ENCODE measurements at places on chromosomes 3 and 15.

DNA sequence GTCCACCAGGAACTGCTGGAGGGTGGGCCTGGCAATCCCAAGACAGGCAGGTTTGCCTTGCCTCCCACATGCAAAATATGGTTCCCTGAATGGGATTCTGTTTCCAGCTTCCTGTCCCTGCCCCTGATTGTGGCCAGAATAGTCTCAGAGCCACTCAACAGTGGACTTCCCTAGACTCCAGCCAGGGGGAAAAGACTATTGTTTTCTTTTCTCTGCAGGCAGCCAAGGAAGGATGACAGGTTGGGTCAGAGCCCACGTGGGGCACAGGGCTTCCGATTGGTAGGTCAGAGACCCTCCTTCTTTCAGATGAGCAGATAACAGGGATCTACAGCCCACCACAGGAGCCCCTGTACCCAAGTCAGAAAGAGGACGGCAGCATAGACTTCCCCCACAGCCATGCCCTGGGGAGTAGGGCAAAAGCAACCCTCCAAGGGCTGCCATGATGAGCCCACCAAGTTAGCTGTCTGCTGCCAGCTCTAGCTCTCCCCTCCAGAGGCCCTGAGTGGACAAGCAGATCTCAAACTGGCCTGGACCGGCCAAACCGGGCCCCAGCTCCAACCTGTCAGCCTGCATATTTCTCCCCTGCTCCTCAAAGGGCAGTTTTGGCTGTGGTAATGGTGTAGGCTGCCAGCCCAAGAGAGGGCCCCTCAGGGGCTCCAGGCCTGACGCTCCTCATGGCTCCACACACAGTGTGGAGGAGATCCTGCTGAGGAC is 6.4 kb downstream of the TLR9 start:
- DNase-seq, result no peak

- DNase-seq, result no peak
These were observed 43.8 kb downstream of the SPSB4 start for GRCh38 chr3:141094790-141095545.

GRCh38 chr3:24495326-24495994 is 810 bp upstream of the THRB start:
- no peak for DNase-seq

GRCh38 chr3:159829539-159830227 is 159.0 kb upstream of the IL12A start:
- no peak for DNase-seq

DNA sequence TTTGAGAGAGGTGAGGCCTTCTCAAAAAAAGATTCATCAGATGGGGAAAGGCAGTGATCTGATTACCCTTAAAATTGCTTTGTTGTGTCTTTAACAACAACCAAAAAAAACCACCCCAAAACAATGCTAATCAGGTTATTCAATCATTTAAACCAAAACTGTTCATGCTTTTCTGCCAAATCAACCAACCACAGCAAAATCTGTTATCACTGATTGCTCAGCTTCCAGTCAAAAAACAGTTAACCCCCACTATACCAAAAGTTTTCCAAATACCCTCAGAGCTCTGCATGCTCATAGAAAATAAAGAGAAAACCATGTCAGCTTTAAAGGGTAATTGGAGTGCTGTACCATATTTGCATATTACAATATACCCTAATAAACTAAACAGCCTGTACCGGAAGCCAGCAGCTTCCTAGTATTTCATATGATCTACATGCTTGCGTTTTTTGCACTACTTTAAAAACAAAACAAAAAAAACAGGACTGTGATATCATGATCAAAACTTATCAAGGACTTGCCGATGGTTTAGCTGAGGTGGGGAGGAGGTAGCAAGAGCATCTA is 22.8 kb downstream of the SATB1 start:
- no peak for DNase-seq

DNA sequence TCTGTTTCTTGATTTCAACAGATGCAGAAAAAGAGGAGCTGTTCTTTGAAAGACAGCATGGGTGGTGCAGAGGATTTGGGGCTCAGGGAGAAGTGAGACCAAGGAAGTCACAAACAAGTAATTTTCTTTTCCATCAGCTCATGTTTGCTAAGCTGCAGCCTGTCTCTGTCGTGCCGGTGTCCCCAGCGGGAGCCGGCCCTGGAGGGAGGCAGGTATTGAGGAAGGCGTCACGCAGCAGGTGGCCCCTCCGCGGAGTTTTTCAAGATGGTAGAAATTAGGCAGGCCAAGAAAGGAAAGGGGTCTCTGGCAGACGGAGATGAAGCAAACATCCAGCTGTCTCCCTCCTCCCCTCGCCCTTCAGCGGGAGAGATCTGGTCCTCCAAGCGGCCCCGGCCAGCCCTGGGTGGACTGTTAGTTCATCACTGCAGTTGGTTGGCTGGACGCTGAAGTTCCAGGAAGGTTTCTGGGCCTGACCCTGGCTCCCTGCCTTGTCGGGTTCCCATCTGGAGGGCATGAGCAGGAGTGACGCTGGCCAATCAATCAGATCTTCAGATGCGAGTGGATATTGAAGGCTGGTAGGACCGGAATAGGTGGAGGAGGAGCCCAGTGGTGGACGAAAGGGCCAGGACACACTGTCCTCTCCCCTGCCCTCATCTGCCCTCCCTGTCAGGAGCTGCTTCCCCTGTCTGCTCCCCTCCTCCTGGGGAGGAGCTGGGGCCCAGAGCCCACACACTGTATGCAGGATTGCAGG is 27.7 kb upstream of the MUC4 start:
- no peak for DNase-seq

GRCh38 chr3:63538919-63539318 is 113.6 kb upstream of the SNTN start:
- no peak for DNase-seq

DNA sequence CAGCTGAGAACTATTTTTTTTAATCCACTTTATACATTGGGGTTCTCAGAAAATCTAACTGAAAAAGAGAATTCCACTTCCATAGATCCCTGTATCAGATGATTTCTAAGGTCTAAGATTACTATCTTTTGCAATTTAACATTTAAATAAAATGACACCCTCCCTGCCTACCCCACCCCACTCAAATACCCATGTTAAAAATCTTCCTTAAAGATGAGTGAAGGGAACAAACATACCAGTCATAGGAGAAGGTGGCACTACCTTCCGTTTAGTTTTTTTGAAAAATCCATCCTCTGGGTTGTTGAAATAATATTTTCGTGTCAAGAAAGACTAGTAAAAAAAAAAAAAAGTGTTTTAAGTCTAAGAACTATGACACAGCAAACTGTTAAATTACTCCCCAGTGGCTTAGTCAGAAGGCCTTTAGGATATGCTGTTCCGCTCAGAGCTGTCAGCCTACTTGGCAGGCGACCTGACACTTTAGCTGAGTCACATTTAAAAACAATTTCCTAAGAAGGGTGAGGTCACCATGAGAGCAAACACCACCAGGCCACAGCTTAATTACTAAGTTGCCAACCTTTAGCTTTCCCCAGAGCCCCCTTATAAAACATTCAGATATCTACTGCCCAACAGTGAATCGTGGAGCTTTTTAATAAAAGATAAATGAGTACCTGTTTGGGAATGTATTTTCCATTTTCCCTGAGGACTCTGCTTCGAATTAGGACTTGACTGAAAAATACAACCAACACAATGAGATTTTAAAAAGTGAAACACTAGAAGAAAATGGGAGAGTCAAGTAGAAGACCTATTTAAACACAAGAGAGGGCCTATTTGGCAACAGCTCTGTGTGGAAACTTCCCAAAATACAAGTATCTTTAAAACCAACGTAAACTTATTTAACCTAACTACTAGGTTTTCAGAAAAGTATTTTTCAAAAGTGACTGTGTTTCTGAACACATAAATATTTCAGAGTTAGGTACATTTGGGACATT is 9.6 kb downstream of the EMC3 start:
- DNase-seq, result no peak

DNA sequence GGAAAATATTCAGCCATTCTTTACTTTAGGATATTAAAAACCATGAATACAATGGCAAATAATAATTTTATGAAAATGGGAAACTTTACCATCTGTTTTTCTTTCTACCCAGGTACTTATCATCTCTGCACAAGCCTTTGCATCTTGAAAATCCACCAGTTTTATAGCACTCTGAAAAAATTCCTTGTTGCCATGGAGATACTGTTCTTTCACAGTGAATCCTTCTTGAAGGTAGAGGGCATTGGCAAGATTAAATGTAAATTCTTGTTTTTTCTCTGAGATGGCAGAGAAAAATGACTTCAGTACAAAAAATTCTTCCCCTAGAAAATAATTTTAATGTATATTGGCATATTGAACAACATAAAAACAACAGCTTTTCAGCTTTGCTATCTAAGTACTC is 6.9 kb downstream of the SERPINI2 start:
- no peak for DNase-seq

- DNase-seq, result no peak
These were observed 81.4 kb upstream of the TBC1D5 start for GRCh38 chr3:17823816-17824215.

- no peak for DNase-seq
These were observed 119.4 kb upstream of the STRIT1 start for GRCh38 chr3:155412904-155413303.

DNA sequence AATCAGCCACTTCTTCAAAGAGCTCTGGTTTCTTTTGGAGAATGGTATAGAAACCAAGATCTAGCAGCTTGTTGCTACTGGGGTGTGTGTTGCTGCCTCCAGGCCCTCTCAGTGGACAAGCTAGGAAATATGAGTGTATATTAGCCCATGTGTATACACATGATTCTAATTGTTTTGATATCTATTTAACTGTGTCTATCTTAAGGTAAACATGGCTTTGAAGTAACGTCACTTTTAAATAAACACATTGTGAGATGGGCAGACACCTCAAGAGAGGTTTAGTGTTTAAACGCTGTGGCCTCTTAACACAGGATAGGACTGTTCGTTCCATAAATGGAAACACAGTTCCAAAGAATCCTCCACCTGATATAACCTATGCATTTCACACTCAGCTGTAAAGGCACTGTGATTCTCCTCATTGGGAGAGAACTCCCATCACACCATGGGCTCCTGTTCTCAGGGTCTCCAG is 87.0 kb downstream of the GMPS start:
- no peak for DNase-seq

DNA sequence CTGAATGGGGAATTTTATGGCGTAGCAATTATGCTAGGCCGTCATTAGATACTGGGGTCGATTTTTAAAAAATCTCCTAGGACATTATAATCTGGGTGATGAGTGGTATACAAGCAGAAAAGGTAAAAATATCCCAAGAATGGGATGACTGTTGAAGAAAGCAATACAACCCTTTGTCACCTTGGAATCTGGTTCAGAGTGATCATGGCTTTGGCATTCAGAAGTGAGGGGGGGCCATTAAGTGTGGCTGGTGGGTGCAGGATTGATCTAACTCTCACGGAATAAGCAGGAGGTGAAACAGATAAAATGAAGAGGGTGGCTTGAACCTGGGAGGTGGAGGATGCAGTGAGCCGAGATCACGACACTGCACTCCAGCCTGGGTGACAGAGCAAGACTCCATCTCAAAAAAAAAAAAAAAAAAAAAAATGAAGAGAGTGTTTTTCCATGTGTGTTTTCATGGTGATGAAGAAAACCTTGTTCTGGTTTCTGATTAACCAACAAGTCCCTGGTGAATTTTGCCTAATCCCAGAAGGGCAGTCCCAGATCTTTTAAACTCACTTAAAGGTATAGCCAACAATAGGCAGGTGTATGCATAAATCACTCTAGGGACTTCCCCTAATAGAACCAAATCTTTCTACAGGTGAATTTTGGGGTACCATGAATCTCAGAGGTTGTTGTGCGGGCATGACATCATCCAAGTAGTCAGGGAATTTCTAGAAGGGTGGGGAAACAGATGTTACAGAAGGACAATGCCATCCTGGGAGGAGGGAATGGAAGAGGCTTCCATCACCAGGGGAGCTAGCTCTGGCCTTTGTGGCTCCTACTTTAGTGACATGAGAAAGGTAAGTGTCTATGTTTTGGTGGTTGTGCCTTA is 3.1 kb upstream of the RAD54L2 start:
- no peak for DNase-seq

GRCh38 chr3:150147776-150148175 is 177.1 kb upstream of the PFN2 start:
- no peak for DNase-seq
